CD8-positive, alpha-beta memory T cell (primary cell): ENCODE measurements at places on chromosomes 12 and 14.

- no peak for DNase-seq
These were observed 250.9 kb upstream of the FOXN3 start for GRCh38 chr14:89667983-89668382.

GRCh38 chr12:48356041-48356768 lies 5.5 kb upstream of the ZNF641 start:
- DNase-seq: no peak

- DNase-seq: no peak
These were observed 18.6 kb downstream of the GNS start for GRCh38 chr12:64740646-64741045.

- DNase-seq: no peak
These were observed 908.1 kb downstream of the GALC start for GRCh38 chr14:87084908-87085307.

DNA sequence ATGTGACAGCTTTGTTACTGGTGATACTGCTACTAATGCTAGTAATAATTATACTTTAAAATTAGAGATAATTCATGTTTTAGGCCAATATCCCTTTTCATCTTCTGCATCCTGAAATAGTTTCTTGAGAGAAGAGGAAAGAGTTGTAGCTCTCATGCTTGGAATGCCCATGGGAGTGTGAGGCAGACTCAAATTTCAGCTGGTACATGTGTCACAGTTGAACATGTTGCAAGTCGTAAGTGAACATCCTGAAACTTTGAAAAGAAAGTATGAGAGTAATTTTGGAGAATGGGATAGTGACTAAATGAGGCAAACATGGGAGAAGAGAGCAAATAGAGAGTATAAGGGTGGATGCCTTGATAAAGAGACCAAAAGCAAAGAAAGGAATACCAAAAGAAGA lies 168.0 kb downstream of the TMTC3 start:
- no peak for DNase-seq

DNA sequence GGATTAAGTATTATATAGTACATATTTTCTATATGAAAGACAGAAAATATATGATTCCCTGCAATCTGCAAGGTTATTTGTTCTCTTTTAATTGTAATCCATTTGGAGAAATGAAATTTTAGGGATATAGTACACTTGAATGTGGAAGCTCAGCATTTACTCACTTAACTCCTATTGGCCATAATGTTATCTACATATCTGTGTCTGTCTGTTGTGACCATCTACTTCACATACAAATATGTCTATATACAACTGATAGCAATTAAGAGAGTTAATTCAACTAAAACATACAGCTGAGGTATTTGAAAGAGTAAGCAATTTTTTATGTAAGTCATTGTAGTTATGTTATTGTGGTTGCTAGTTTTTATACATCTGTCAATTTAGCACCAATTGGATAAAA lies 12.9 kb downstream of the FOXG1 start:
- DNase-seq: no peak
